Pancreas (tissue), 10 donors: ENCODE measurements at places on chromosomes 11 and 22.

DNA sequence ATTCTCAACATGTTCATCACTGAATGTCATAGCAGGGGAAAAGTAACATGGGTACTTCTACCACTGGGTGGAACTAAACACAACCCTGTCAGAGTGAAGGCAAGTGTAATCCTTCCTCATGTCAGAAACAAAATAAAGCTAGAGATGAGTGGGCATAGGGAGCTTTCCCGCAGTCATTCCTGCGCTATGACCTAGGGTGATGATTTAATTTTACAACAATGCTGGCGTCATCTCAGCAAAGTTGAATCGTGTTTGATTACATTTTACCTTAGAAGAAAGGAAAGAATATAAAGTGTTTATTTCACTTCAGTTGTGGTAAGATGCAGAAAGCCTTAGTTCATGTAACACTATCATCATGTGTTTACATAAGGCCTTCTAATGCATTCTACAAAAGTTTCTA is 355.6 kb downstream of the METTL15 start:
- DNase-seq, result no peak

- DNase-seq, result no peak
Measured at GRCh38 chr11:76291576-76292526, 85.5 kb upstream of the WNT11 start.

DNA sequence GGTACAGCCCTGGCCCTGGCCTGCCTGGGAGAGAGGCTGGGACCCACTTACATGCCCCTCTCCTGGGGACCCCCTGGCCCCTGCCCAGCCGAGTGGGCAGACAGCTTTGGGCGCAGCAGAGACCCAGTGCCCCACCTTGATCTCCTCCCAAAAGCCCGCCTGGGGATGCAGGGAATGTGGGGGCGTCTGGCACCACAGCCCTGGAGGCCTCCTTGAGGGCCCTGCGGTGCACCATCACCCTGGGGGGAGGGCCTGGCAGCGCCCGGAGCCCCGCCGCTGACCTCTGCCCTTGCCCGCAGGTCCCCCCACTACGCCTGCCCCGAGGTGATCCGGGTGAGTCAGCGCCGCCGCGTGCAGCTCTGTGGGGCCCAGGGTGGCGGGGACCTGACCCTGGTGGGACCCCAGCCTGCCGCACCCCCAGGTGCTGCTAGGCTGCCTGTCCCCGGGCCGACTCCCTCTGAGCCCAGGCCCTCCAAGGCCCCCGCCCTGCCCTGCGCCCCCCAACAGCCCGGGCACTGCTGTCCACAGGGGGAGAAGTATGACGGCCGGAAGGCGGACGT is 43.7 kb downstream of the MOB2 start:
- DNase-seq, result no peak

- DNase-seq, result peak; percentile 87
Measured at GRCh38 chr11:36300650-36301049, 4.6 kb downstream of the PRR5L start.

GRCh38 chr22:43031617-43032016 is 16.7 kb upstream of the PACSIN2 start:
- no peak for DNase-seq

- no peak for DNase-seq
Measured at GRCh38 chr11:133823211-133823610, 22.1 kb downstream of the SPATA19 start.

GRCh38 chr22:42324990-42325710 is 54.7 kb upstream of the TCF20 start:
- no peak for DNase-seq

- no peak for DNase-seq
Measured at GRCh38 chr22:35521358-35522224, 19.0 kb upstream of the RASD2 start.

- no peak for DNase-seq
Measured at GRCh38 chr11:34783816-34784317, 132.3 kb downstream of the APIP start.

- no peak for DNase-seq
Measured at GRCh38 chr11:58629857-58630256, 7.4 kb downstream of the CNTF start.

- DNase-seq, result no peak
Measured at GRCh38 chr11:79894111-79894510, 453.3 kb upstream of the TENM4 start.

GRCh38 chr11:5364214-5364613 is 12.9 kb downstream of the OR51B6 start:
- DNase-seq, result no peak

GRCh38 chr11:35304386-35304775 is 115.0 kb downstream of the SLC1A2 start:
- no peak for DNase-seq

DNA sequence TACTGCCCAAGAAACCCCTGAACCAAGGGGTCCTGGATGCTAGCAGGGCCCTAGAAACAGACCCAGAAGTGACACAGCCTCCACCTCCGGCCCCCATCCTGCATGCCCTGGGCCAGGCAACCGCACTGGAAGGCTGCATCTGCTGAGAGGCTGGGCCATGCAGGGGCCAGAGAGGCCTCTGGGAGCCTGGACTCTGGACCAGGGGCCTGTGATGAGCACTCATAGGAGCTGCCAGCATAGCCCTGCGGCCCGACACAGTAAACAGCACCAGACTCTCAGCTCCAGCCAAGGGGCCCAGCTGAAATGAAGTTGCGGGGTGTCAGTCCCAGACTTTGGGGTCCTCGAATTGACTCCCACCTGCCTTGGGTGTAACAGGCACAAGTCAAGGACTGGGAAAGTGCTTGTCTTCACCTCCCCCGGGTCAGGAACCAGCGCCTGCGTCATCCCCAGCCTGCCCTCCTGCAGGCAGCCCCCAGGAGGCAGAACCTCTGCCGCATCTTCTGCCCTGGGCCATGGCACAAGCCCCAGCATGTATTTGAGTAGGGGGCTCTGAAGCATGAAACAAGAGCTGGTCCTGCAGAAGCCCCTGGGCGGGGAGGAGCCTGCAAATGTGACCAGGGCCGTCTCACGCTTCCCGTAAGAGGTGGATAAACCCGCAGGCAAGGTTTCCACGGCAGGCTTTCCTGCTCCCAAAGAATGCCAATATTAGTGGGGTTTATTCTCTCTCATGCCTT is 25.2 kb upstream of the CCND1 start:
- DNase-seq, result no peak

- no peak for DNase-seq
Measured at GRCh38 chr11:63747011-63747410, 21.6 kb downstream of the ZFTA start.

DNA sequence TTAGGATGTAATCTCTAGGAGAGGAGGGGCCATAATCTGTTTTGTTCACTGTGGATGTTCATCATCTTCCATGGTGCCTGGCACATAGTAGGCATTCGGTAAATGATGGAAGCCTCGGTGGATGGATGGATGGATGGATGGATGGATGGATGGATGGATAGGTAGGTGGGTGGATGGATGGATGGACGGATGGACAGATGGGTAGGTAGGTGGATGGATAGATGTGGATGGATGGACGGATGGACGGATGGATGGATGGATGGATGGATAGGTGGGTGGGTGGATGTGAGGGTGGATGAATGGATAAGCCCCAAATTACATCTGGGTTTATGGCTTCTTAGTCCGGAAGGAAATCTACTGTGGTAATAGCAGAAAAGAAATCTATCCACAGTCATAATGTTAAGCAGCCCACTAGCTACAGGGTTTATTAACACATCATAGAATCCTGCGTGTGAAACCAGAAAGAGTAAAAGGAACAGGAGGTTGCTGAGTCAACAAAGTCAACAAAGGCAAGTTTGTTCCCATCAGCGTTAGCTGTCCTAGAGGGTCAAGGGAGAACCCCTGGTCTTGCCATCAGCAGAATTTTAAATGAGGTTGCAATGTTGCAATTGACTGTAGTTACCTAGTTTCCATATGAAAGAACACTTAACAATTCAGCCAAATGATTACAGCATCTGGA is 82.8 kb downstream of the C11orf91 start:
- no peak for DNase-seq

DNA sequence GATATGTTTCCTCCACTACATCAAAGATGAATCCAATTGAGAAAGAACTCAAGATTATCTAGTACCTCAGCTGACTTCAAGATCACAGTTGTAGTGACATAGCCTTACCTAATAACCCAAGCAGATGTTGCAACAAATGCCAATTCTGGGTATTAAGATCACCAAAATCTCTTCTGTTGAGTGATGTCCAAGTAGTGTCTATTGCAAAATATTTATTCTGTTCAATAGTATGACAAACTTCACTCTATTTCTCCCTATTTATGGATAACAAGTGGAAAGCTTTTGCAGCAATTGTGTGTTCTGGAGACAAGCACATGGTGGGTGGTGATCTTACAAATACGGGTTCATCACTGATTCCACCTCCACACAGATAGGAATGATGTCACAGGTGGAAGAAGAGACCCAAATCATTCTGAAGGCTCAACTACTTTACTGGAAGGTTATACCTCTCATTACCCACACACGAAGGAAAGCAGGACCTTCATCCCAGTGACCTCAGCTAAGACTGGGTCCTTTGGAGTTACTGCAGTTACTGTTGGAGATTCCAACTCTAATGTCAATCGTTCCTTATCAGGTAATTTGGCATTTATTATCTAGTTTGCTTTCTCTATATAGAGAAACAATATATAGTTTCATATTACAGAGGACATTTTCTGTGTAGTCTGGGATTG is 72.0 kb downstream of the CD44 start:
- DNase-seq, result no peak

- DNase-seq, result no peak
Measured at GRCh38 chr11:120712014-120712413, 200.5 kb downstream of the GRIK4 start.

GRCh38 chr11:124740277-124740882 is 638 bp downstream of the NRGN start:
- peak; percentile 7 for DNase-seq

DNA sequence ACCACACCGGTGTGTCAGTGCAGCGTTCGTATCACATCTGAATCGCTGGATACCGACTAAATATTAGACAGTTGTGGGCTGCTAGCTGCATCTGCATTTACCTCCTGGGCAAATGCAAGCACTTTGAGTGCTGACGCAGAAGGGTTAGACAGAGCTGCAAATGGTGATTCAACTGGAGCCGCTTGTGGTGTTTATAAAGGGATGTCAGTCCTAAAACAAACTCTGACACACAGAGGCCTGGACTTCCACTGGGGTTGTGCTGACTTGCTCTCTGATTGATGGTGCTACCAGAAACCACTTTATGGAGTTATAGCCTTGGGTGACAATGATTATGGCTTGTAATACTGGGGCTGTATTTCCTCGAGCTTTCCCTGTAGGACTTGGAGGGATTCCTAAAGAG is 374.4 kb downstream of the NTM start:
- DNase-seq, result no peak

DNA sequence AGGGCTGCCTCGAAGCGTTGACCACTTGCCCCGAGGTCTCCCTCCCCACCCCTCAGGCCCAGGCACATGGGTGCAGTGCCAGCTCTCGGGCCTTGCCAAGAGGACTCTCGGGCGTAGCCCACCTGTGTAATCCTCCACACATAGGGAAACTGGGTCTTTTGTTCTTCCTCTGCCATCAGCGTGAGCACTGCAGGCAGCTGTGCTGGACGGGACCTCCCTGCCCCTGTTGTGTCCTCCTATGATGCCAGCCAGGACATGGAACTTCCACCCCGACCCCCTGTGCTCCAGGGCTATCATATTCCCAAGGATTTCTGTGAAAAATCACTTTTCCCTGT is 66.4 kb downstream of the PARVB start:
- DNase-seq, result no peak

- peak; percentile 5 for DNase-seq
Measured at GRCh38 chr11:43035086-43035485, 276.7 kb upstream of the API5 start.

DNA sequence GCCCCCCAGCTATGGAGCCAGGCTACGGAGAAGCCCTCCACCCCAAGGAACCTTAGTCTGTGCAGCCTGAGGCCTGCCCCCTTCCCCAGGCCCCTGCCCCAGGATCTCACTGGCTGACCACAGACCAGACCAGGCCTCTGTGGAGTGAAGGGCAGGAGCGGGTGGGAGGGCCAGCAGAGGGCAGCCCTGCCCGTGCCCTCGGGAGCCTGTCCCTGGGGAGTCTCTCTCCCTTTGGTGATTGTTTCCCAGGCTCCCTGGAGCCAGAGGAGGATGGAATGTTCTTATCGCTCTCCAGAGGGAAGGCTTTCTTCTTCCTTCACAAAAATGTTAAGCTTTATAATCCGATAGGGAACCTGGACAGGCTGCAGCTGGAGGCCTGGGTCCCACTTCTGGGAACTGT is 455.3 kb downstream of the SOX6 start:
- peak; percentile 46 for DNase-seq

GRCh38 chr11:78943841-78944240 is 369.2 kb upstream of the NARS2 start:
- no peak for DNase-seq

- peak; percentile 21 for DNase-seq
Measured at GRCh38 chr11:105000797-105001196, 22.2 kb downstream of the CASP5 start.

- no peak for DNase-seq
Measured at GRCh38 chr11:36240173-36240572, 49.1 kb downstream of the COMMD9 start.

DNA sequence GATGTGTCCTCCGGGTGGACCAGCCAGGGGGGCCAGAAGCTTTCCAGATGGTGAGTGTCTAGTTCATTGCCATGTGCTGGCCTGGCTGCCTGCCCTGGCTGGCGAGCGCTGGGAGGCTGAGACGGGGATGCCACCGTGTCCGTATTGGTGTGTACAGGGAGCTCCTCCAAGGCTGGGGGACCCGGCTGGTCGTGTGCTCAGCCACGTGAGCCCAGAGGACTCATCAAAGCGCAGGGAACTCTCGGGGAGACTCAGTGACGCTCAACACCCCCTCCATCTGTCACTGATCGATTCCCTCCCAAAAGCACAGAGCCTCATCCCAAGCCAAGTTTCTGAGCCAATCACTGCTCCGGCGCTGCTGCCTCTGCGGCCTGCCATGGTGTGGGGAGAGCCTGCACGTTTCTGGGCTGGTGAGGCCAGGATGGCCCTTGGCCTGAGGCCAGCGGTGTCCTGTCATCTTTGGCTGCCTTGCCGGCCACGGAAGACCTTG is 423.7 kb downstream of the SHANK2 start:
- DNase-seq, result no peak

- no peak for DNase-seq
Measured at GRCh38 chr22:33569559-33569958, 350.7 kb downstream of the LARGE1 start.
